ENCODE measurements at places on chromosomes 3 and 15.

DNA sequence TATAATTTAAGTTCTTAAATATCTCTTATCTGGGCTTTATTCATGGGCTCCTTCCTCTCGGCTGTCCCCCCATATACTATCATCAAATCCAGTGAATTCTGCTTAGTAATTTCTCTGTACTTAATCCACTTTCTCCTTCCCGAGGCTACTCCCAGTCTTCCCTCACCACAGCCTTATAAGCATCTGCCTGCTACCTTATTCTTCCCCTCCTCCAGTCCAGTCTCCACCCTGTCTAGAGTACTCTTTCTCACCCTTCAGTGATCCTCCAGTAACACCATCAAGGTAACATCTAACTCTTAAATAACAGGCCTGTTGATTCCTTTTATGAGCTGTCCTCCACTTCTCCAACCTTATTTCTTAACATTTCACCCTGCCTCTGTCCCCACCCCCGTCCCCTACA is 65.8 kb downstream of the NEO1 start:
- DNase-seq, result no peak

- no peak for DNase-seq
Observed at GRCh38 chr15:62564886-62565633, 400.0 kb upstream of the C2CD4B start.

- no peak for DNase-seq
Observed at GRCh38 chr3:158842976-158843375, 41.1 kb downstream of the MFSD1 start.

DNA sequence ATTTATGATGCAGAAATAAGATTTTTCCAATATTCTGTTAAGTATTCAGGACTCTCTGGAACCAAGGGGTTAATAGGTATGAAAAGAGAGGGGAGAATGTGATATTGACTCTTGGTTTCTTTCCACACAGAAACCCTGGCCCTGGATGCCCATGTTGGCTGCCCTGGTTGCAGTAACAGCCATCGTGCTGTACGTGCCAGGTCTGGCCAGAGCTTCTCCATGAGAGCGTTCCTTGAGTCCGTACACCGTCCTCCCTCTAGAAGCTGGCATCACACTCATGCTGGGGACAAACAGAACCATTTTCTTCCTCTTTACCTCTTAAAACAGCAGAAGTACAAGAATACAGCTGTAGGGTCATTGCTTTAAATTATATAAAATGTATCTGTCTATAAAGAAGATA is 81.1 kb upstream of the FLNB start:
- DNase-seq, result no peak

- DNase-seq, result no peak
Observed at GRCh38 chr3:36733162-36733696, 31.1 kb downstream of the DCLK3 start.

DNA sequence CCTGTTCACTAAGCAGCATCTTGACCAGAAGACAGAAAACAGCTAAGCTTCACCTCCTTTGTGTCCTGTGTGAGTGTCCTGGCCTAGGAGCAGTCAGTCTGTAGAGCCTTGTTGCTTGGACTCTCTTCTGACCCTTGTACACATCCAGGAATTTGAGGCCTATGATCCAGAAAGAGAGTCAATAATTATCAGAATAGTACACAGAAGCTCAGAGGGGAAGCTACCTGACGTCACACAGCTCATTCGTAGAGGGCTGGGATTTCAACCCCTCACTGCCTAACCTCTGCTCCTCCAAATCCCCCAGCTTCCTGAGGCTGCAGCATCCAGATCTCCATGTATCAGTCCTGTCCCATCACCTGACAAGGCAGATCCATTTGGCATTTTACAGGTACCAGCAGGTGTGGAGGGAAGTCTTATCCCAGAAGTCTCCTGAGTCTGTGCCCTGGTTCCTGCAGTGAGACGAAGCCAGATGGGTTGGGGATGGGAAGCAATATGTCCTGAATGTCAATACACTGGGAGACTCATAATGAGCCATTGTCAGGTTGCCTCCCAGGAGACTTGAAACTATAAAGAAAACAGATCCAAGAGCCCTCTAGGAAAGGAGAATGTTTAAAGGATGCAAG is 203.1 kb downstream of the MINAR1 start:
- no peak for DNase-seq

DNA sequence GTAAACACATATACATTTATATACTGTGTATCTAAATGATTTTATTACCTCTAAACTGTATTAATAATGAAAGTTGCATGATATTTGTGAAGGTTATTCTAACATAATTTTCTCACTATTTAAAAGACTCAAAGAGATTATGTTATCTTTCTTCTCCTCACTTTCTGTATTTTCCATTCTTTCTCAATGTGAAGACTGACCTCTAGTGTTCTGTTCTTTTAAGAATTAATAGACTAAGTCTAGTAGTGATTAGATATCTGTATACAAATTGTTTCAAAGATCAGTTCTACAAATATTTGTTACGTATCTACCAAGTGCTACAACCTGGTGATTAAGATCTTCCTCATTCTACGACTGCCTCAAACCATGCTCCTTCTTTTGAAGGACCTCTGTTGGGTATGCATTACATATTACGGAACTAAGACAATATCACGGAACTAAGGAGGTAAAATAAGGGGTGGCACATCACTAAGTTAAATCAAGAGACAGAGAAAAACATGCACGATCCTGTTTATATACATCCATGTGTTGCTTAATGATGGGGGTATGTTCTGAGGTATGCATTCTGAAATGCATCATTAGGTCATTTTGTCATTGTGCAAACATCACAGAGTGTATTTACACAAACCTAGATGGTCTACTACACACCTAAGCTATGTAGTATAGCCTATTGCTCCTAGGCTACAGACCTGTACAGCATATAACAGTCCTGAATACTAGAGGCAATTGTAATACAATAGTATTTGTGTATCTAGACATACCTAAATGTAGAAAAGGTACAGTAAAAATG is 161.5 kb upstream of the KBTBD8 start:
- no peak for DNase-seq

- no peak for DNase-seq
Observed at GRCh38 chr15:68337826-68338225, 60.3 kb downstream of the FEM1B start.

- no peak for DNase-seq
Observed at GRCh38 chr3:197394464-197395321, 96.3 kb upstream of the DLG1 start.

DNA sequence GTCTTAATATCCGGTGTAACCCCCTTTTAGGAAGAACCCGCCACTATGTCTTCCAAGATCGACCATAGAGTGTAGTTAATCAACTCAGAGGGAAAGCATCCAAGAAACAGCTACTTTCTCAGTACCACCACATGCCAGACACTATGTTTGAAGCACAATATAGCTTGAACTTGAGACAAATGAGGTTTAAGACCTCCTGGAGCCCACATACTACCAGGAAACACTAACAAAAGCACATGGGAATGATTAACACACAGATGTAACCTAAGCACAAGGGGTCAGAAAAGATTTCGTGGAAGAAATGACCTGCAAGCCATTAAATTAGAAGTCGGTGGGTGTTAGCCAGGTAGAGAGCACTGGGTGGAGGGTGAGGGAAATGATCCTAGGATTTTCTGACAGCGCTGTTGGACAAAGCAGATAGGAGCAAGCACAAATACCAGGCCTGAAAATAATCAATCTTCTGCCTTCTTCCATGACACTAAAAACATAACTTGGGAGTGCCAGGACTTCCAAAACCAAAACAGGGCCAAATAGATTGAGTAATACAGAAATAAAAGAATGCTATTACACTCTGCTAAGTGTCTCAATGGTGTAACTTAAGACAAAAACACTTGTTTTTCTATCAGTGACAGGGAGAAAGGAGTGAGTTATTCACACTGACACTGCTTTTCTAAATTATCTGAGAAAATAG is 213.7 kb downstream of the FOXP1 start:
- DNase-seq, result no peak

DNA sequence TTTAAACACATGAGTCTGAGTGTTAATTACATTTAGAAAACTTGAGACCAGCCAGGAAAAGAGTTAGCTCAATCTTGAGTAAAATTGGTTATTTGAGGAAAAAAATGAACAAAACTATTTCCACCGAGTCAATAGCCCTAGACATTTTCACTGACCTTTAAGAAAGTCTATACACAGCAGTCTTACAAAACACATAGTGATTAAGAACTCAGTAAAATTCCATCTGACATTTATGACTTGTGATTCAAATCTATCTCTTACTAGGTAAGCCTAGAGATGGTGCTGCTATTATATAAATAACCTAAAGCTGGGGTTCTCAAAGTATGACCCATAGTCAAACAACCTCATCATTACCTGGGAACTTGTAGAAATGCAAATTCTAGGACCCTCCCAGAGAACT is 109.1 kb upstream of the COL8A1 start:
- DNase-seq, result no peak

- no peak for DNase-seq
Observed at GRCh38 chr15:29689287-29689986, 132.8 kb downstream of the TJP1 start.

DNA sequence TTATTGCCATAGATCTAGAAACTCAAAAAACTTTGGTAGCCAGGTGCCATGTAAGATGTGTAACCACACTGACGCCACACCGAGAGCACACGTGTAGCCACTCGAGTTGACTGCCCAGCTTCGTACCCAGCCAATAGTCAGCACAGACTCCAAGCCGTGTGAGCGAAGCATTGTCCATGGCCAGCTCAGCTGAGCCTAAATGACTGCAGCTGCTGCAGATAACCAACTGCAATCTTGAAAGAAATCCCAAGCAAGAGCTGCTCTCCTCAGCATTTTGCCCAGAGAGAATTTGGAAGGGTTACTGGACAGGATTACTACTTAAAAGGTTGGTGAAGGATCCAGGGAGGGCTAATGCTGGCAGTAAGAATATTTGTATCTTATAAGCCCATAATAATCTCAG is 193.0 kb upstream of the THRB start:
- DNase-seq, result no peak

- DNase-seq, result no peak
Observed at GRCh38 chr3:136141891-136142290, 54.2 kb downstream of the MSL2 start.

DNA sequence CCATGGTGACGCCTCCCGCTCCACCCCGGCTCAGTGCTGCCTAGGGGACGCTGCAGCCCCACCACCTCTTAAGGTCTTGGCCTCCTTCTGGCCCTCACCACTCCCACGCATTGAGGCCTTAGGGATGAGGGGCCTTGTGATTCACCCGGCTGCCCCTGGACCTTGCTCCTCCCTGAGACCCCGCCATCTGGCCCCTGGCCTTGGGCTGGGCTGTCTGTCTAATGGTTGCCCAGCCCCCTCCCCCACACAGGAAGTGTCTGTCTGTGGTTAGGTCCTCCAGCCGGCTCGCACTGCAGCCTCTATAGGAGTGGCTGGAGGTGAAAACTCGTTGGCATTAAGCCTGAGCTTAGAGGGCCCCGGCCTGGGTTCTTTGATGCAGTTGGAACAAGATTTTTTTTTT is 21.5 kb upstream of the MTHFS start:
- no peak for DNase-seq

DNA sequence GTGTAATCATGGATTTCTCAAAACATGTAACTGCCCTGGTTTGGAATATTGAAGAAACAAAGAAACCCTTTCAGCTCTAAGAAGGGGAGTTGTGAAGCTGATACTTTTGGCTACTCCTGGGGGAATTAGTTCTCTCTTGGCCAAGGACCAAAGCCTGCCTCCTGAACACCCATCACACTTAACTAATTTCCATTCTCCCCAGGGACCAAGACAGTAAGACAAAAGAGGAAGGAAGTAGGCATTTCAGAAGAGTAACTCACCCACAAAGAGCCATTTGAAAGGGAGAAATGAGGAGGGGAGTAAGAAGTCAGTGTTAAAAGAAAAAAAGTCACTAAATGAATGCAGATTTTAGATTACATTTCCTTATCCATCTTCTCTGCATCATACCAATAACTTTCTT is 328.0 kb upstream of the SOX2 start:
- DNase-seq, result no peak

DNA sequence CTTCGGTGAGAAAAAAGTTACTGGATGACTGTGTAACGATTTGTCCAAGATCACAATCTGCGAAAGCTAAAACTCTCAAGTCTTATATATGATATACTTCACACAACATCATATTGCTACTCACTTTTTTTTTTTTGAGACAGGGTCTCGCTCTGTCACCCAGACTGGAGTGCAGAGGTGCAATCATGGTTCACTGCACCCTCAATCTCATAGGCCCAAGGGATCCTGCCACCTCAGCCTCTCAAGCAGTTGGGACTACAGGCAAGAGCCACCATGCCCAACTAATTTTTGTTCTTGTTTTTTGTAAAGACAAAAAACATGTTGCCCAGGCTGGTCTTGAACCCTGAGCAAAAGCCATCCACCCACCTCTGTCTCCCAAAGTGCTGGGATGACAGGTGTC is 5.4 kb upstream of the ATP13A4 start:
- no peak for DNase-seq

GRCh38 chr3:24161841-24162240 is 216.8 kb downstream of the NR1D2 start:
- DNase-seq, result no peak

DNA sequence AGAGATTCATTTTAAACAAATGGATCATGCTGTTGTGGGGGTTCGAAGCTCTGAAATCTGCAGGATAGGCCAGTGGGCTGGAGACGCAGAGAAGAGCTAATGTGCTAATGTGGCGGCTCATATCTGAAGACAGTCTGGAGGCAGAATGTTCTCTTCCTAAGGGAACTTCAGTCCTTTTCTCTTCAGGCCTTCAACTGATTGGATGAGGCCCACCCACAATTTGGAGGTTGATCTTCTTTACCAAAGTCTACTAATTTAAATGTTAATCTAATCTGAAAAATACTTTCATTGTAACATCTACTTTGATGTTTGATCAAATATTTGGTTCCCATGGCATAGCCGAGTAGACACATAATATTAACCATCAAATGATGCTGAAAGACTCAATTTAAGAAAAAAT is 940.2 kb downstream of the ROBO1 start:
- no peak for DNase-seq

DNA sequence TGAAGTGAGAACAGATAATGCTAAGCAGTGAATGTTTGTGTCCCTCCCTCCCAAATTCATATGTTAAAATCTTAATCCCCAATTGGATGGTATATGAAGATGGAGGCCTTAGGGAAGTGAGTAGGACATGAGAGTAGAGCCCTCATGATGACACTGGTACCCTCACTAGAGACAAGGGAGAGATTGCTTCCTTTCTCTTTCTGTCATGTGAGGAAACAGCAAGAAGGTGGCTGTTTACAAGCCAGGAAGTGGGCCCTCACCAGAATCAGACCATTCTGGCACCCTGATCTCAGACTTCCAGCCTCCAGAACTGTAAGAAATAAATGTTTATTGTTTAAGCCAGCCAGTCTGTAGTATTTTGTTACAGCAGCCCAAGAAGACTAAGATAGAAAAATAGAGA is 209.5 kb downstream of the SATB1 start:
- DNase-seq, result no peak

DNA sequence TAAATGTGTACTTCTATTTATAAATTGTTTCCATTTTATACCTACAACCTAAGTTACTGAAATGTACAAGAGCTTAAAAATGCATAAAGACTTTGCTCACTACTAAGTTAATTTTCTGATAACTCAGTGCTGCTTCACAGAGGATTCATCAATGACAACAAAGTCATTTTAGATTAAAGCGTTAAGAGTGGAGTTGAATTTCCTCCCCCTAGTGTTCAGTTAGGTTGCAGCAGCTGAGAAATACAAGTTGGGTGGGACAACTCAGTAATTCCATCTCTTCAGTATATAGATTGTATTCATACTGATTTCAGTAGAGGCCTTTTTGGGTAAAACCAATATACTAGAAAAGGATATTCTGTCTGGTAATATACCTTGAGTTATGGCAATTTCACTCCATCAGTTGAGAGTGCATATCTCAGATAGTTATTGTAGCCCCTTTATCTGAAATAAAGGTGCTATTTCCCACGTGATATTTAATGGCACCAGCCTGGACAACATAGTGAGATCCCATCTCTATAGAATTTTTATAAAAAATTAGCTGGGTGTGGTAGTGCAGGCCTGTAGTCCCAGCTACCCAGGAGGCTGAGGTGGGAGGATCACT is 6.9 kb upstream of the RPL35A start:
- no peak for DNase-seq

All from naive B cell (primary cell).